ENCODE measurements at places on chromosomes 3 and 15. TPM values are rescaled to one million over a fixed set of nuclear protein-coding genes. Genes with fewer than 3 reads are reported as not detected.

The ALDH1L1 gene
- not detected for total RNA-seq

DNA sequence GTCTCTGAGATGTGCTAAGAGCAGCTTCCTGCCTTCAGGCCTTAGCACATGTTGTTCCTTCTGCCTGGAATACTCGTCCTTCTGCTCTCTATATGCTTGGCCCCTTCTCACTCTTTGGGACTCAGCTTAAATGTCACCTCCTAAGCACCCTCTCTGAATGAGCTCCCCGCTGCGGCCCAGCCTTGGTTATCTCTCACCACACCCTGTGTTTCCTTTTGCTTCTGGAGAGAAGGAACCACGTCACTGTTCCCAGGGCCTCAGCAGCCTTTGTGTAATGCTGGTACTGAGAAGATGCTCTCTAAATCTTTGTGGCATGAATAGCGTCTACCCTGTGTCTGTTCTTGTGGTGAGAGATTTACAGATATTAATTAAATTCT, 2.2 kb downstream of the FAH start:
- DNase-seq, result no peak

DNA sequence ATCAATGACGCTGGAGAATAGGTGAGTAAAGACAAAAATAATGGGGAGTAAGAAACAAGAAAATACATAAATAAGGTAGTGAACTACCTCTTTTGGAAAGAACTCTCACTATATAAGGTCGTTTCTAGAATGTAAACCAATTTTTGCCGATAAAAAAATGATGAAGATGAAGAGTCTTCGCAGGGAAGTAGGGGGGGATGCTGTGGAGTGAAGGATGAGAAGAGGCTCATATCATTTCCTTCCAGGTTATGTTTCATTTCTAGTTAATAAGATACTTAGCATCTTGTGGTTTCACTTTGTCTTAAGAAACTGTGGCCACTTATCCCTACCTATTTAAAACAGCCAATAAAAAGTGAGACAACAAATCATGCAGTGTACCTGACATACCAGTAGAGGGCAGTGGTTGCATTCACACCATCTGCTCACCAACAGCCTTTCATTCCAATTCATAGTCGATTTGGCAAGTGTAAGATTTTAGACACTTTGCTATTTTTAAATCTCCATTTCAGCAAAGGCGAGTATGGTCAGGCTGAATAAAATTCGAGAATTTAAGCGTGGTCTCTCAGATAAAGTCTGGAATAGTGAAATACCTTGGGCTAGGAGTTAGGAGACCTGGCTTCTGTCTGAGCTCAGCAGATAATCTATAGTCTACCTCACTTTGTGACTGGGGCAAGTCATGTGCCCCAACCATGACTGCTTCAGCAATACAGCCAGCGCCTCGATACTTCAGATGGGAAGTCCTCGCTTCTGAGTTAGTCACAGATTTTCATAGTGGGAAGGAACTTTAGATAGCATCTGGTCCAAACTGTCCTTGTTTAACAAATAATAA, 28.9 kb upstream of the ICE2 start:
- DNase-seq, result no peak

- DNase-seq, result no peak
These were observed 85.9 kb downstream of the FEZF2 start for GRCh38 chr3:62287392-62287927.

DNA sequence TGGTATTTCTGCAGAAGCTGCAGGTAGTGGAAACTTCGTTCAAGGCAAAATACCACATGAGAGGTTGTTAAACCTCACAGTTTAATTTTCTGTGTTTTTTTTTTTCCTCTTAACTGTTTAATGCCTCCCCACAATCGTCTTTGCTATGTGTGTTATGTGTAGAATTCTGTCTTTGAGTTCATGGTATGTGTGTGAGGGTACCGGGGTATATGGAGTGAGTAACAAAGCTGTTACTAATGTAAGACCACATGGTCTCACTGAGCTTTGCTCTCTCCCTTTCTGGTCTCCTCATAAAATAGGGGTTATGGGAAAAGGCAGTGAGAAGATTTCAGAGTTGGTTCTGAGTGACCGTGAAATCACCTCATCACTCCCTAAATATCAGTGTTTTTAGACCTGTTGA, 143.6 kb downstream of the USP13 start:
- DNase-seq, result no peak

- no peak for DNase-seq
These were observed 107.1 kb downstream of the SRGAP3 start for GRCh38 chr3:9142362-9142761.

DNA sequence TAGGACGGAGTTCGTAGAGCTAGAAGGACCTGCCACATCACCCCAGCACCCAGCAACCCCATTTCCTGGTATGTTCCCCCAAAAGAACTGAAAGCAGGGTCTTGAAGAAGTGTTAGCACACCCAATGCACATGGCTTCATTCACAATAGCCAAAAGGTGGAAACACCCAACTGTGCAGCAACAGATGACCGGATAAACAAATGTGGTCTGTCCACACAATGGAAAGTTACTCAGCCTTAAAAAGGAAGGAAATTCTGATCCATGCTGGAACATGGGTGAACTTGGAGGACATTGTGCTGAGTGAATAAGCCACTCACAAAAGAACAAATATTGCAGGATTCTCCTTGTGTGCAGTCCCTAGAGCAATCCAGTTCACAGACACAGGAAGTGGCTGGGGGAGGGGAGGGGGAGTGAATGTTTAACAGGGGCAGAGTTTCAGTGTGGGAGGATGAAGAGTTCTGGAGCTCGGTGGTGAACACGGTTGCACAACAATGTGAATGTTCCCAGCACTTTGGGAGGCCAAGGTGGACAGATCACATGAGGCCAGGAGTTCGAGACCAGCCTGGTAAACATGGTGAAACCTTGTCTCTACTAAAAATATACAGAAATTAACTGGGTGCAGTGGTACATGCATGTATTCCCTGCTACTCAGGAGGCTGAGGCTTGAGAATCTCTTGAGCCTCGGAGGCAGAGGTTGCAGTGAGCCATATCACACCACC, 157.5 kb downstream of the NUP210 start:
- DNase-seq, result no peak

The IL20RB gene
- total RNA-seq, result 1.3 TPM

DNA sequence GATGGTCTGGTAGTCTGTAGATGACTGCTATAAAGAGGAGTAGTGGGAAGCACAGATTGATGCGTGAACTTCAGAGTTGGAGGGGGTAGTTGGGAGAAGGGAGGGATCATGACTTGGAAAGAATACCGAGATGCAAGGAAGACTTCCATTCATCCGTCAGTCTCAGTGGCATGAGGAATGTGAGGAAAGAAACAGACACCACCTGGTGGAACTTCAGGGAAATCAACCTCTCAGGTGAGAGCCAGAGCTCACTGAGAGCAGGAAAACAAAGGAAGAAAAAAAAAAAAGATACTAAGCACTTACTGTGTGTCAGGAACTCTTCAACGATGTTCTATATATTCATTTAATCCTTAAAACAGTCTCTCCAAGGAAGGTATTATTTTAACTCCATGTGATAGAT, 172.4 kb downstream of the OXSM start:
- no peak for DNase-seq

GRCh38 chr15:29331669-29332068, 62.0 kb upstream of the NSMCE3 start:
- DNase-seq, result no peak

DNA sequence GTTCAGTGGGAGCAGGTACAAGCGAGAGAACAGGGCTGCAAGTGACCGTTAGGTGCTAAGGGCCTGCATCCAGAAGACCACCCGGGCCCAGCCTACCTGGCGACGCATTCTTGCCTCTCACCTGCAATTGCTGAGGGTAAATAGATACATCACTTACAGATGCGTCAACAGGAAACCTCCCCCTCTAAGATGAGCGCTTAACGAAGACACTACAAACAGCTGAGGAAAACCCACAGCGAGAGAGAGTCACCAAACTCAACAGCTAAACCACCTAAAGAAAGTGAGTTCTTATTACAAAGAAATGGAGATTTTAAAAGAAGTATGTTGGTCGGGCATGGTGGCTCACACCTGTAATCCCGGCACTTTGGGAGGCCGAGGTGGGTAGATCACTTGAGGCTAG, 157.9 kb downstream of the CHSY1 start:
- DNase-seq, result no peak

The AMOTL2 gene
- total RNA-seq, result not detected

The SLC6A11 gene
- not detected for total RNA-seq

The MAP1A gene
- total RNA-seq, result 3.5 TPM

The CCR9 gene
- total RNA-seq, result 19.4 TPM

GRCh38 chr3:177282119-177282655, 84.9 kb upstream of the TBL1XR1 start:
- DNase-seq, result no peak

The TM6SF1 gene
- total RNA-seq, result 14.3 TPM

- DNase-seq, result no peak
These were observed 8.6 kb upstream of the SCAPER start for GRCh38 chr15:76913737-76914136.

- DNase-seq, result no peak
These were observed 312.3 kb downstream of the ZBBX start for GRCh38 chr3:167067787-167068161.

- no peak for DNase-seq
These were observed 199.2 kb upstream of the CFAP20DC start for GRCh38 chr3:59249004-59249403.

DNA sequence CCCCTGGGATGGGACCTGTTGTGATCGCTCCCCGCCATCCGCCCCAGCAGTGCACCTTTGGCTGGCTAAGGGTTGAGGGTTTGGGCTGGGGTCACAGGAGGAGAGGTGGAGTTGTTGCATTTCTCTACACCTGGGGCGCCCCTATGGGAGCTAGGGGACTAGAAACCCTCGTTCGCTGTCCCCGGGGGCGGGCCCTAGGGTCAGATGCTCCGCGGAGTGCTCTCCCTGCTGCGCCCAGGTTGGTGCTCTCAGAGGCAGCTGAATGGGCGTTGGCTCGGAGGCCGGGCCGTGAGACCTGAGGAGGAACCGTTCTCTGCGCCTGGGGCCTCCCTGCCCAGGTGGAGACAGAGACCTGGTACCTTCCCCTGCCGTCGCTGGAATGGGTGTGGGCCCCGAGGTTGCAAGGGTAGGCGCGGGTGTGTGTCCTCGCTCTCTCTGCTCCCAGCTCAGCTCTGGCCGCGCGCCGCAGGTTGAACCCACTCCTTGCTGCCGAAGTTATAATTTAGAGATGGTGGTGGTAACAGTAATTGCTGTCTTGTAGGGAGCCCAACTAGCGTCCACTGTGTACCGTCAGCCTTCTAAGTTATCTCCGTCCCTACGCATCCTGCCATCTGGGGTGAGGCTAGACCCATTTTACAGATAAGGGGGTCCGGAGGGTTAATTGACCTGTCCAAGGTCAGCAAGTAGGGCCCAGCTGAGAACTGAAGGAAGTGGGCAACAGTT, 965 bp downstream of the FLNB start:
- peak; percentile 58 for DNase-seq

DNA sequence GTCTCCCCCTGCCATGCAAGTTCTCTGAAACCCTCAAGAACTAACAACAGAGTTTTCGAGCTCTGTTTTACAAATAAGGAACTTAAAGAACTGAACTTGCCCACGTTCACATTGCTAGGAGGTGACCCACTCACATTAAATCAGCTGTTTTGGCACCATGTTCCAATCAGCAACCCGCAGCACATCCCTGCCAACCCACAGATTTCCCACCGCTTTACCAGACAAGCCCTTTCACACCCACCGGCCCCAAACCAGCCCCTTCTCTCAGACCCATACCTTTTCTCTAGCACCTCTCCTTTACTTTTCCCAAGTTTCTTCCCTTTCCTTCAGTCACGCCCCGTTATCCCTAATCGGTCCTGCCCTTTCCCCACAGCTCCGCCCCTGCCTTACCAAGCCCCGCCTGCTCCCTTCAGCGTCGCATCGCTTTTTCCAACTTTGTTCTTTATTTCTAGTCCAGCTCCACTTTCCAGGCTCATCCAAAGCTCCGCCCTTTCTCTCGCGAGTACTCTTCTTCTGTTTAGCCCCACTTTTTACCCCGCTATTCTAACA, 804 bp upstream of the BRPF1 start:
- no peak for DNase-seq

Data from activated naive CD8-positive, alpha-beta T cell treated with anti-CD3 and anti-CD28 coated beads, Interleukin-2, amount 10 ng/mL, durations not matched to agents 7 days and 5 days (primary cell).